ENCODE measurements at places on chromosomes 6 and 20.

GRCh38 chr6:121393731-121394505 lies 41.5 kb upstream of the GJA1 start:
- DNase-seq = no peak

GRCh38 chr6:47371870-47372255 lies 62.2 kb upstream of the TNFRSF21 start:
- DNase-seq = no peak

GRCh38 chr6:53244958-53245357 lies 96.3 kb upstream of the GCM1 start:
- DNase-seq = no peak

- DNase-seq = no peak
Observed at GRCh38 chr6:87274660-87275274, 47.6 kb upstream of the SMIM8 start.

GRCh38 chr6:73455865-73456629 lies 4.0 kb upstream of the CGAS start:
- DNase-seq = no peak

- DNase-seq = peak; percentile 9
Observed at GRCh38 chr6:143298071-143298470, 152.4 kb downstream of the ADAT2 start.

DNA sequence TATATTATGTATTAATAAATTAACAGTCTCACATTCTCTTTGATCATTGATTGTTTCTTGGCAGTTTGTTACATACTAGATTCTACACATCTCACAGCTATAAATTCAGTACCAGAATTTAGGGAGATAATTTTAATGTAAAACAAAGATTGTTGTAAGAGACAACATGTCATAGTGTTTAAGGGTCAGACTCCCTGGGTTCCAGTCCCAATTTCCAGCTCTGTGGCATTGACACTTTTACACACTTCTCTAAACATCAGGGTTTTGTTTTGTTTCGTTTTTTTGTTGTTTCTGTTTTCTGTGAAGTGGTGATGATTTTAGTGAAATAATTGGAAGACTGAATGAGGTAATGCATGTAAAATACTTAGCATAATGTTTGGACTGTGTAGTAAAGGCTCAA lies 19.9 kb downstream of the ADGRB3 start:
- DNase-seq = no peak

DNA sequence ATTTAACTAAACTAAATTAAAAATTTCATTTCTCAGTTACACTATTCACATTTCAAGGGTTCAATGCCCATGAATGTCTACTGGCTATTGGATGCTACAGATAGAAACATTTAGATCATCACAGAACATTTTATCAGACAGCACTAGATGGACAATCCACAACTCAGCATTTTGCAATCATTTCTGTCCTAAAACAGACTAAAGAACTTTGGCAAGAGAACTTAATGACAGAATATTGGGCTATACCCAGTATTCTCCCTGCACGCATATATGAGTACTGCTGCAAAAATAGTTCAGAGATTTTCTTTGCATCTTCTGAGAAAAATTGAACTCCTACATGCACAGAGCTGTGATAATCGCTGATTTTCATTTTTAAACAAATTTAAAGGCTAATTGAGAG lies 36.1 kb upstream of the FBXO30 start:
- DNase-seq = no peak

GRCh38 chr6:57432919-57433684 lies 115.7 kb downstream of the PRIM2 start:
- no peak for DNase-seq

DNA sequence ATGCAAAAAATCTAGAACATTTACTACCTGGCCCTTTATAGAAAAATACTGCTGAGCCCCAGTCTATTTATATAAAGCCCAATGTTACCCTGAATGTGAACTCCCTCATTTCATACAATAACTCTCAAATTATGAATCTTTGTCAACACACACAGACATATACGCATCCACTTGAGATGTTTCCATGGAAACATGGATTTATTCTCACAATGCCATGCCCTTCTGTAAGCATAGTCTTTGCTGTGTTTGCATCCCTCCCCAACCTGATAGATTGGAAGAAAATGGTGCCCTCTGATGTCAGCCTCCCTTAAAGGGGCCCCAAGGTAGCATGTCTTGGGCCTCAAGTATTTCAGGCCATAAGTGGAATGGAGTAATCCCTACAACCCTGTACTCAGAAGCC lies 573.1 kb downstream of the KIF16B start:
- DNase-seq = peak; percentile 44

DNA sequence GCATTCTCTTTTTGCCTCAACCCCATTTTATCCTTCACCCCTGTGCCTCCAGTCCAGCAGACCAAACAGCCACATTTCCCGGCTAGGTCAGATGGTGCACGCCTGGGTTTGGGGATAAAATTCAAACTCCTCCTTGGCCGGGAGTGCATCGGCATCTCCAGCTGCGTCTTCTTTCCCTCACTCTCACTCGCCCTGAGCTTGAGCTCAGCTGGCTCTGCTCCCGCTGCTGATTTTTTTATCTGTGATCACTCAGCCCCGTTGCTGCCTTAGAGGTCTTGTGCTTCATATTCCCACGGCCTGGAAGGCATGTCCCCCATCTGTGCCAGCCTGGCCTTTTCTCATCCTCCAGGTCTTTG lies 6.8 kb upstream of the EZR start:
- DNase-seq = no peak

DNA sequence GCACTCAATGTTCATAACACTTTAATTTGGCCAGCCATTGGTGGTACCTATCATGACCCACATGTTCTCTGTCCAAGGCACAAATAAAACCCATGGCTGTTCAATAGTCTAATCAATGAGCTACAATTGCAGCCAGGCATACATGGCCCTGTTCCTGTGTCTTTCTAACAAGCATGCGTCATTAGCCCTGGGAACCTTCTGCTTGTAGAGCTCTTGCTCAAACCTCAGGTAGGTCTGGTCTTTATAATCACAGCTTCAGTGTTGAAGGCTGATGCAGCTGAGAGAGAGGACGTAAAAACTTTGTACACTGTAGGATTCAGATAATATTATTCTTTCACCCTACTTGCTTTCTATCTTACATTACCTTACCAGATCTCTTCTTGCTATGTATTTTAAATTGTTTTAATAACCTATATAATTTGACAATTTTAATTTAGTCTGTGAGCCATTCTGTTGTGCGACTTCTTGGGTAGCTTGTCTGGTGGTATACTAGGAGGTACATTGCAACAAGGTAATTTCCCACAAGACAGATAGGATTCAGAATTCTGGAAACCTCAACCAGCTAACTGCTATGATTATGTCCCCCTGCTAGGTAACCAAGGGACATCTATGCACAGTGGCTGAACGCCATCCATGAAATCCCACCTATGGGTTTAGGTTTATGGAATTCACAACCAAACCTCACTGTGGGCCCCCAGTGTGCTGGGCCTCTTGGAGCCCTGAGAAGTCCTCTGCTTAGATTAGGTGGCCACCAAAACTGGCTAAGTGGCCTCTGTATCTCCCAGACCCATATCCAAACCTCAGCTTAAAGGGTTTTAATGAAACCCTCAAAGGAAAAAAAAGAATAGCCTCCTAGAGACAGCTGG lies 55.4 kb upstream of the RIPOR2 start:
- DNase-seq = no peak

DNA sequence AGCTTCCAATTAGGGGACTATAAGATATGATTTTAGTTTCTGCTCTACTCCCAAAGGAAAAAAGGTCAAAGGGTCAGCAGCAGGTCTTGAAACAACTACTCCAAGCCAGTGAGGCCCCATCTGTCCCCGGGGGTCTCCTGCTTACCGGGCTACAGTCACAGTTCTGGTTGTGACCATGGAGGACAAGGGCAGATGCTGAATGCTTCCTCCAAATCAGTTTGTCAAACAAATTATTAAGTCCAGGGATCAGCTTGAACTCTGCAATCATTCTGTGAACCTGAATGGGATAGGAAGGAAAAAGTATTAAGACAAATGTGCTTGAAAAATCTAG lies 60.2 kb downstream of the MYH7B start:
- no peak for DNase-seq

- peak; percentile 49 for DNase-seq
Observed at GRCh38 chr20:63360850-63361518, at the start of gene CHRNA4. Gene CHRNA4 (minus strand): TSS chr20:63361349. CDS start chr20:63361165, 184 bp downstream.

DNA sequence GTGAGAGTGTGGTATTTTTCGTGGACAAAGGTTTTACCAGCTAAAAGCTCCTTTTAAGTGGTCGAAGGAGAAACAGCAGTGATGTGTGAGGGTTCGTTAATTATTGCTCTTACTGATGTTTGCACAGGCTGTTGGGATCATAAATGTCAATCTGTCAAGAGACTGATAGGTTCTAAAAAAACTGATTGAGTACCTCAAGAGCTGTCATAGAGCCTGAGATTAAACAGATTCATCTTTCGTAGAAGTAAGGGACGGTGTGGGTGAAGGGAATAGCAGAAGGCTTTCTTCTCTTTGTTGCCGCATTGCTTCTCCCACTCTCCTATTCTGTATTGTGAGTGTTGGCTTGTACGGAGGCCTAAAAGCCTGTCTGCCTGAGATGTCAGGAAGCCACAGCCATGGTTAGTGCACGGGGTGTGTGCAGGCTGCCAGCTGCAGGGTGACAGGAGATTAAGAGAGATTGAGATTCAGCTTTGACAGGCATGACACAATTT lies 291.0 kb downstream of the ZFAND3 start:
- DNase-seq = peak; percentile 88

GRCh38 chr6:111441678-111442243 lies 41.3 kb downstream of the REV3L start:
- no peak for DNase-seq

- no peak for DNase-seq
Observed at GRCh38 chr6:100372326-100373091, 92.2 kb downstream of the SIM1 start.

- DNase-seq = no peak
Observed at GRCh38 chr20:47868744-47869143, 83.5 kb upstream of the SULF2 start.

DNA sequence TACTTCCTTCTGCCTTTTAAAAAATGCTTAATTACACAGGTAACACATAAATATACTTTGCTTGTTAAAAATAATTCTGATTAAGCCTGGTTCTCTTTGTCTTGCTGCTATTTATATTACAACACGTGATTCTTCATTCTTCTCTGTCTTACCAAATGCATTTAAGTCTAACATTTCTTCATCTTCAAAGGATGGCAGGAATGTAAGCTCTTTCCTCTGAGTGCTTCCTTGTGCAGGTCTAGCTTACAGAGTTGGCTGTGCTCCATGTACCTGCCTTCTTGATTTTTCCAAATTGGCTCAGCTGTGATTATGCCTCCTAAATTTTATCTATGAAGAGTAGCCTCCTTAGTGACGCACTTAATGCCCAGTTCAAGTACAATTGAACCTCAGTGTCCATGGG lies 44.4 kb downstream of the RNF144B start:
- DNase-seq = no peak

- no peak for DNase-seq
Observed at GRCh38 chr6:140660295-140660694, 1285.8 kb upstream of the CITED2 start.

- DNase-seq = no peak
Observed at GRCh38 chr6:52522151-52522626, 54.7 kb downstream of the TRAM2 start.

GRCh38 chr6:36195471-36196112 lies 952 bp upstream of the BRPF3 start:
- no peak for DNase-seq

GRCh38 chr6:131116755-131117360 lies 18.4 kb upstream of the AKAP7 start:
- no peak for DNase-seq

- DNase-seq = peak; percentile 62
Observed at GRCh38 chr6:165204807-165205545, 104.4 kb downstream of the C6orf118 start.

DNA sequence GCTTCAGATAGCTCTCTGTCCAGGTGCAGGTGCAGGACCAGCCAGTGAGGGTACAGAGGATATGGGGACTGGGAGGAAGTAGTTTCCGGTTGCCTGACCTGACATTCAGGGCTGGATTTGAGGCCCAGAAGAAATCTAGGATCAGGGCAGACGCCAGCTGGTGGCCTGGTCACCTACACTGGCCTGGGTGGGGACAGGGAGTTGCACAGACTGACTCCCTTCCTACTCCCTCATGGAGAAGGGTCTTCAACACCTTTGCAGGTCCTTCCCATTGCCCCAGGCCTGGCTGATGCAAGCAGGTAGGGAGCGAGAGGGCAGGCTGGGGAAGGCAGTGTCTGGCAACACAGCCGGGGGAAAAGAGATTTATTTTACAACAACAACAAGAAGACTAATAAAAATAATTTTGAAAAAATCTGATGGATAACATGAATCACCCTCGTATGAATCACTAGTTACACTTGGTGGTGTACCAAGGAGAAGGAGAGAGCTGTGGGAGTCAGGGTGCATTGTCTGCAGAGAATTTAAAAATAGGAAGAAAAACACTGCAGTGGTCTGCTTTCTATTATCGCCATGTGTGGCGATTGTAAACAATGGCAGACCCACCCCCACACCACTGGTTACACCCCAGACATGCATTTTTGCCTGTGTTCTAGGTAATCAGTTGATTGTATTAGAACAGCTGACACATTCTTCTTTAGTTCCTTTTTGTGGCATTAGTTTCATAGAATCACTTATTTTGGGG lies 62.3 kb upstream of the SNX9 start:
- no peak for DNase-seq

DNA sequence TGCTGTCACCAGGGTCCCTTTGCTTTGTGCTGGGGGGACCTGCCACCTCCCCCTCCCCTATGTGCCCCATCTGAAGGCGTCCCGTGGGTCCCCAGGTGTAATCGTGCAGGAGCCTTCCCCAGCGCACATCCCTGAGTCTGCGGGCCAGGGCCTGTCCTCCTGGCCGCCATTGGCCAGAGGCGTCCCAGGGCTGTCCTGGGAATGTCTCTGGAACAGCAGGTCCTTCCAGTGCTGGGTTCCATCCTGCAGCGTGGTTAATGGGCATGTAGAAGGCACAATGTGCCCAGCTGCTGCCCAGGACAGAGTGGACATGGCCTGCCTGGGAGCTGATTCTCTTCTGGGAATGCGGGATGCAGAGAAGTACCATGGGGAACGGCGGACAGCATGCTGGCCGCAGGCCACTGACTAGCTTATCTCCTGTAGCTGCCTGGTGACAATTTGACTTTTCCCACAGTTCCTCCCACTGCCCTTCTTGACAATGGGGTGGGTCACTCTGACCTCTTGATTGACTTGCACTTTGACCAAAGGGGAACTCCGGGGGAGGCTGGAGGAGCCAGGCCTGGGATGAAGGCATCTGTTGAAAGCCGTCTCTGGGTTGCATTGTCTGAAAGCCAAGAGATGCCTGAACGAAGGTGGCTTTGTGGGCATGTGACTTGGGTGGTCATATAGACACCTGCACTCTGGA lies 64.0 kb downstream of the CTCFL start:
- no peak for DNase-seq

DNA sequence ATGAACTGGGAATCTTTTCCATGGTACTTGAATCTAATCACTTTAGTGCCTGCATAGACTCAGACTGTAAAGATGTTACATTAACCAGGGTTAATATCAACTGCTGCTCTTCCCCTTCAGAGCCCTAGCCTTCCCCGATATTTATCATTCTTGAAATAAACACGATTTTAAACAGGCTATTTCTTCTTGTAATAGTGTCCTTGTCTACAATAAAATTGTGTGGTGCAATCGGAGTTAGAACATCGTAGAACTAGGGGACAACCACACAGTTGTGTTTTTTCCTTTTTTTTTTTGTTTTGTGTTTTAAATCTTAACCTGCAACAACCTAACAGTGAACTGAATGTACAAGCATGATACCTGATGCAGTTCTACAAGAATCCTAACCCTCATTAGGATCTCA lies 4.5 kb downstream of the GJA1 start:
- DNase-seq = no peak
